ENCODE measurements at places on chromosomes 13 and 19. TPM values are rescaled to one million over a fixed set of nuclear protein-coding genes. Genes with fewer than 3 reads are reported as not detected.

KCNK6 gene
- 3.1 TPM for total RNA-seq

OR10H1 gene
- total RNA-seq = not detected

- peak; percentile 77 for DNase-seq
Measured at GRCh38 chr19:19372656-19373416, 32.6 kb upstream of the GATAD2A start.

DNA sequence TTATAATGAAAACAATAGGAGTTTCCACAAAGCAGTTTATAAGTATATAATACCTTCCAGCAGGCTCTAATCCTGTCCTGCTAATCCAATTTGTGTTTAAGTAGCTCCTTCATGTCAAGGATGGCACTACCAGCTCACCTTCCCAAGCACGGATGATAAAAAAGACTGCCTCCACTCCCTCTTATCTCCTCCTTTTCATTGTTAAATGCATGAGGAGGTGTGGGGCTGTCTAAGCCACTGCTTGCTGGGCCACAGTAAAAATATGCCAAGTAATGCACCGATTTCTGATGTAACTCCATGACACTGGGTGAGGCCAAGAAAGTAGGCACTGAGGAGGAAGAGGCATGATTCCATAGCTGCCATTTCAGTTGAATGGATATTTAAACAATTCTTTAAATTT lies 193.1 kb downstream of the ZIC5 start:
- DNase-seq = no peak

DNA sequence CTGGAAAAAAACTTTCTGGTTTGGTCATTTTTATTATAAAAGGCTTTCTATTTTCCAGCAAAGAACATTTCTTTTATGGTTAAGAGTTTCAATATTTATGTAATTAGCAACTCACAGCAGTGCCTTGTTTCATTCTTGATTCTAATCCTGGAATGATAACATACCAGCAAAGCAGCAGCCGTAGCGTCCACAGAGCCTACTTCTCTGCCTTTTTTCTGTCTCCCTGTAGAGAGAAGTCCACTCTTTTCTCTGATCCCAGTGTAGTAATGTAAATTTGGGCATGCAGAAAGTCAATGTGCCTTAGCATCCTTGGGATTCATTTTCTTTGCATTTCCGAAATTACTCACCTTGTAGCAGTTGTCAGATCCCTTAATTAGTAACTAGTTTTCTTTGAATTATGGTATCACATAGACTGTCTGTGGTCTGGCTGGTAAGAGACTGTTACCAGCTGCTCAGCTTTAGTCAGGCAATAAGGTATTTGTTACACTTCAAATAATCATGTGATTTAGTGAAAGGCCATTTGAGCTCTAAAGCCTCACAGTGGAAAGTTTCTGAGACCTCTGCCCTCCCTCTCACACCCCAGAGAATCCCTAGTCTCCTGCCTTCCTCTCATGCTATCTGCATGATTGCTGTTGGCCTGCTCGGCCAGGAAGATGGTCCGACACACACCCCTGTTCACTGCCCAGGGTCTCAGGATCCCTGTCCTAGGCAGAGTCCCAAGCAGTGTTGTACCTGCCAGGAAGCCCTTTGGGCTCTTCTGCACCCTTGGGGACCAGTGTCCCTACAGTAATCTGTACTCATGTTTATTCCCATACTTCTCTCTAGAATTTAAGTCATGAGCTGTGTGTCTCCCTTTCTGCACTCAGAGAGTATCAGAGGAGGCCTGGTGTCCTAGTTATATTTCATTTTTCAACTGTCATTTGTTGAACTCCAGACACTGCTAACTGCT lies 86.3 kb downstream of the LRCH1 start:
- no peak for DNase-seq

DNA sequence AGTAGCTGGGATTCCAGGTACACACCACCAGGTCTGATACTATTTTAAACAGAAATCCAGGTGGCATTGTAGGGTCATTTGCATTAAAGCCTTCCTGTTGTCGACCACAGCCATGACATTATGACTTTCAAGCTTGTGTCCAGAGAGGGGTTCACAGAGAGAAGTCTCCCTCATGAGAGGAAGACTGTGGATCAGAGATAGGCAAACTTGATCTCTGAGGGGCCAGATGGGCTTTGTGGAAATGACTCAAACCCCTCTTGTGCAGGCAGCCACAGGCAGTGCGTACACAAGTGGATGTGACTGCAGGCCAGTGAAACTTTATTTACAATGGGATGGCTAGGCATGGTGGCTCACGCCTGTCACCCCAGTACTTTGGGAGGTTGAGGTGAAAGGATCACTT lies 27.8 kb upstream of the F2RL3 start:
- DNase-seq = no peak
